Stomach (tissue), 19 donors: ENCODE measurements at places on chromosomes 1 and 21. TPM values are rescaled to one million over a fixed set of nuclear protein-coding genes. Genes with fewer than 3 reads are reported as not detected.

GRCh38 chr1:246008363-246008831 is 498.7 kb downstream of the SMYD3 start:
- peaks cover 18% of the 10 kb centered on the region for H3K4me1 ChIP-seq
- H3K27me3 ChIP-seq, result no peaks in the 10 kb centered on the region
- peak overlapping the region; percentile 88 for H3K27ac ChIP-seq
- peak overlapping the region; percentile 28 for H3K4me3 ChIP-seq
- H3K36me3 ChIP-seq, result no peaks in the 10 kb centered on the region
- DNase-seq, result peak; percentile 83

GRCh38 chr1:10651793-10652192 is 144.7 kb downstream of the CASZ1 start:
- H3K27ac ChIP-seq, result peak overlapping the region; percentile 65
- DNase-seq, result peak; percentile 72
- H3K36me3 ChIP-seq, result peaks cover 95% of the 10 kb centered on the region

FCGR3B gene
- not detected for total RNA-seq

ARHGAP30 gene
- 7.5 TPM for total RNA-seq
